AG09309 (cell line): ENCODE measurements at places on chromosomes 2 and 18.

DNA sequence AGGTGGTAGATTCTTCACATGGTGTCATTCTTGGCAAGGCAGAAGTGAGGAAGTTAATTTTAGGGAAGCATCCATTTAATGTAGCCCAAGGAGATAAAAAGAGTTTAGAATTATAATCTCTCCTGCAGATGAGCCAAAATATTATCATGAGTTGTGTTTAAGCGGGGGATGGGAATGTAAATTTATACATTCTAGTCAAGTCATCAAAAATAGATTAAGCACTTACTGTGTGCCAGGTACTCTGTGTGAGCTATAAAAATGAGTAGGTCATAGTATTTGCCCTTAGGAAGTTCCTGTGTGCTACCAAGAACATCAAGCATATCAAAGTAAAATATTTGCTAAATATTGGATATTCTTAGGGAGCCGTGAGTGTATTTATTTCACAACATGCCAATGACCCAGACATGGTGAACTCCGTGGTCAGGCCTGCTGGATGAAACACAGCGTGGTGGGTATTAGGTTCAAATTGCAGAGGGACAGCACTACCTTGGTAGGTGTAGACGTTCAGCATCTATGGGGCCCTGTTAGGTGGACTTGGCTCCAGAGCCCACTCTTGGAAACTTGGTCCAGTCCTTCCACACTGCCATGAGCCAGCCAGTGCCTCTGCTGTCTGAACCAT, 37.4 kb downstream of the MEIS1 start:
- no peak for DNase-seq

- no peak for DNase-seq
Observed at GRCh38 chr2:10339647-10340592, 37.2 kb downstream of the HPCAL1 start.

DNA sequence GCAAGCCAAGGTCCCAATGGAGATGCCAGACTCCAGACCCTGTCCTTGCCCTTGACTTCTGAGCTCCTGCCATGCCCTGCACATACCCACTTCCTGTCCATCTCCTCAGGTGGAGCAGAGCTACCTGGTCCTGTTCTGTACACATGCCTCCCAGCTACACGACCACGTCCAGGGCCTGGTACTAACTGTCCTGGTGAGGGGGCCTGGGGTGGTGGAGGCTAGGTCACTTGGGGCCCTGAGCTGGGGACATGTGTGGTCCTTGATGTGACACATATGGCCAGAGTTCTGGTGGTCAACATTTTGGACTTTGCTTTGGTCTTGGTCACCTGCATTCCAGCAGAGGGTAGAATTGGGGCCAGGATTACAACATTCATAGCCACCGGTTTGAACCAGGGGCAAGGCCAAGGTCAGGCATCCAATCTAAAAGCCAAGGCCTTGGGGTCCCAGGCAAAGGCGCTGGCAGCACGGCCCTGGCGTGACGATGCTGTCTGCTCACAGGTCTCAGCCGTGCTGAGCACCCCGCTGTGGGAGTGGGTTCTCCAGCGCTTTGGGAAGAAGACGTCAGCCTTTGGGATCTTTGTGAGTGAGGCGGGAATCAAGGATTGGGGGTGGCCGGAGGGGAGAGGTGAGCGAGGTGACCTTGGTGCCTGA, 12.6 kb downstream of the MFSD2B start:
- no peak for DNase-seq

DNA sequence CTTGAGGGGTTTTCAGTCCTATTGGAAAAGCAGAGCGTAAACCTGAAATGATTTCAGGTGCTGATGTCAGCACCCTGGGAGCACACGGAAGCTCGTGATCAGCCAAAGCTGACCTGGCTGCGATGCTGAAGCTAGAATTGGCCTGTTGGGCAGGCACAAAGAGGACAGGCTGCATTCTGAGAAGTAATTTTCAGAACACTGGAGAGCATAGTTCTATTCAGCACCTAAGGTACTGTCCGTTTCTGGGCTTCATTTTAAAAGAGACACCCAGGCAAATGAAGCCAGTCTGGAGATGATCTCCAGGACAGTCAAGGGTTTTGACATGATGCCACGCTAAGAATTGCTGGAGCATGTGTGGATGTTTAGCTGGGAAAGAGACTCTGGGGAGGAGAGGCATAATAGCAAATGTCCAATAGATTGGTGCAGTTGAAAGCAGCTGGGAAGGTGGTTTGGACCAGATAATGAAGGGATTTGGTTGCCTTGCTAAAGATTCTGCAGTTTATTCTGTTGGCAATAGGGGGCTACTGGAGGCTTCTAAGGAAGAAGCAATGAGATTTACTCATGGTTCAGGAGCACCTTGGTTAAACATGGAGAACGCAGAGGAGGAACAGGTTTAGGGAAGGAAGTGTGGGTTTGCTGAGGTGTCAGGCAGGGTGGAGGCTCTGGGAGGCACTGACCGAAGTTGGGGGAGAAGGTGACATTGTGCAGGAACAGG, 86.6 kb downstream of the ACOXL start:
- no peak for DNase-seq

DNA sequence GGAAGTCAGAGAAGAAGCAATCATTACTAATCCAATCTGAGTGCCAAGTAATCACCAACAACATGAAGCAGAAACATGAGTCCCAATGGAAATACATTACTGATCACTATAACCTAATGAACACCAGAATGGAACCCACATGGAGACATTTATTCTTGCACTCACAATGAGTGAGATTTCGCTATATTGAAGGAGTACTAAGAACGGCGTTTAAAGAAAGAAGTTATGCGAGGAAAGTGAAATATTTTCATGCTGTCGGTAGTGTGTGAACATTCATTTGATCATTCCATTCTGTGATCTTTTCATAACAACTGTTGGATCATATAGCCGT, 181.1 kb downstream of the IRS1 start:
- no peak for DNase-seq

- DNase-seq, result no peak
Observed at GRCh38 chr2:38407111-38407682, 30.1 kb upstream of the ATL2 start.

DNA sequence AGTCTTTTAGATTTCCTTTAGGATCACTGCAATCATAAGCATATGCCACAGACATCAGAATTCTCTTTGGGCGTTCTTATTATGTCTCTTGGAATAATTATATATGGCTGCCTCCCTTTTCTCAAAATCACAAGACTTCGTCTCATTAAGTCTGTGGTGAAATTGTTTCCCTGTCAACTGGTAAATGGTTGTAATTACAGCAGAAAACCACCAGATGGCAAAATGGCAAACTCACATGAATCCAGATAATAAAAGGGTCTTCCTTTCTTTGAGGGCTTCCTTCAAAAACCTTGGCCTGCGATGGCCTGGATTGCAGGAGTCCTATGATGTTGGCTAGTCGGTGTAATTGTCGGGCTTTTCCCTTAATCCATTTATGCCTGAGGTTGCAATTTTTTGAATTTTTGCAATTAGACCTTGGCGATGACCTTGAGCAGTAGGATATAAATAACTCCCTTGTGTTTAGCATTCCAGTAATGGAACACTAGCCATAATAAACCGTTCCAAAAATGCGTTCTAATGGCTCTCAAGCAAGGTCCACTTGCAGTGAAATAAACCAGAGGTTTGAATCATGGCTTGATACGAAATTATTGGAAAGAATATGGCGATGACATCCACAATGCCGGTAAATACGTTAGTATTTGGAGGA, 656.4 kb downstream of the MBD2 start:
- peak; percentile 3 for DNase-seq

DNA sequence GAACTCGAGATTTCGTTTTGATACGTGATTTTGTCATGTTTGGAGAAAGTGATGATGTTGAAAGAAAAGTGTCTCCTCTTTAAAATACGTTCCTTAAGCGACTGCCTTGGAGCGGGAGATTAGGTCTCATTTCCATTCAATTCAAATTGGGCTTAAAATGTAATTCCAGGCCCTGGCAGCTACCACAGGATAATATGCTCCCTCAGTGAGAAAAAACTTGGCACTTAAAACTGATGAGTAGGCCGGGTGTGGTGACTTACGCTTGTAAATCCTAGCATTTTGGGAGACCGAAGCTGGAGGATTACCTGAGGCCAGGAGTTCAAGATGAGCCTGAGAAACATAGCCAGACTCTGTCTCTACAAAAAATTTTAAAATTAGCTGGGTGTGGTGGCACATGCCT, 146.3 kb upstream of the L3MBTL4 start:
- no peak for DNase-seq

- no peak for DNase-seq
Observed at GRCh38 chr2:174856447-174856846, 92.2 kb upstream of the CHRNA1 start.

- no peak for DNase-seq
Observed at GRCh38 chr2:6140509-6140908, 448.3 kb downstream of the SOX11 start.

DNA sequence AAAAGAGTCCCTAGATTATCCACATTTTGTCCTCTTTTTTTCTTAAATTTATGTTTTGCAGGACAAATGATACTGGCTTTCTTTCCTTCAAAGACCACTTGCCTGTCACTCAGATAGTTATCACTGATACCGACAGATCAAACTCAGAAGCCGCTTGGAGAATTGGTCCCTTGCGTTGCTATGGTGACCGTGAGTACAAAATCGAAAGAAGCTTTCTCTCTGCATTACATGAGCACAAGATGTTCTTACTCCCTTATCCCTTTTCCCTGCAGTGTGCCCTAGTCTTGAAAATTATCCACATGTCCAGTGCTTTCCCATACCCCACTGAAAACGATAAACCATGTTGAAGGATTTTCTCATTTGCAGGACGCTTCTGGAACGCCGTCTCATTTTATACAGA, 738.5 kb downstream of the CNTNAP5 start:
- no peak for DNase-seq

GRCh38 chr2:64442801-64443429, 11.0 kb upstream of the LGALSL start:
- no peak for DNase-seq

- DNase-seq, result no peak
Observed at GRCh38 chr2:116952254-116952653, 862.2 kb upstream of the DDX18 start.

- DNase-seq, result no peak
Observed at GRCh38 chr2:117108741-117109267, 705.7 kb upstream of the DDX18 start.

DNA sequence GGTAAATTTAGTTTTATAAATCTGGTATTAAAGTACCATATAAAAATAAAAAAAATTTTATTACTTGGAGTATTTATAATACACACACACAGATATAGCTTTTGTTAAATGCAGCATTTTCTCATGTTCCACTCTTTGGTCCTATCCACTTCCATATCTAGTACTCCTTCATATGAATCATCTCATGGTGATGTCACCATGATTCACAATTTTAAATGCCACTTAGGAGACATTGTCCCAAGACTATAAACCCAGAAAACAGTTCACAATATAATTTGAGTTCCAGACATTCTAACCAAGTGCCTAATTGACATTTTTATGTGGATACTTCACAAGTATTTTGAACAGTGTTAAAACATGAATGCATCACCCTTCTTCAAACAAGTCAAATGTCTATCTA, 1398.3 kb downstream of the DSC3 start:
- DNase-seq, result peak; percentile 10

- DNase-seq, result no peak
Observed at GRCh38 chr18:79576686-79577351, 102.8 kb upstream of the CTDP1 start.

GRCh38 chr2:71892896-71893295, 254.8 kb downstream of the CYP26B1 start:
- DNase-seq, result no peak

DNA sequence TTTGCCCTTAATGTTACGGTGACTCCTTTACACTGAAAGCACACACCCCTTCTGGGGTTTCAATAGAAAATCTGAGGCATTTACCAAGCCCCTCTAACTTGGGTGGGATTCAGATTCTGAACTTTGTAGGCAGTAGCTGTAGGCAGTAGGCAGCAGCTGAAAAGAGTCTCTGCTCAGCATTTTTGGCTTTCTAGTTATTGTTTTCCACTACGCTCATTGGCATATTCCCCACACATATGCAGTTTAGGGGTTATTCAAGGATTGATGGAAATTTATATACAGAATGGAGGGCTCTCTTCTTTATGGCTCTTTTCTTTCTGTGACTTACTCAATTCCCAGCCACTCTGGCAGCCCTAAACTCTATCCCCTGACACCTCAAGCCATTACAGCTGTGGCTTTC, 232.7 kb upstream of the REV1 start:
- DNase-seq, result no peak

- DNase-seq, result no peak
Observed at GRCh38 chr2:56985609-56986008, 801.8 kb downstream of the CCDC85A start.

- DNase-seq, result no peak
Observed at GRCh38 chr2:180601016-180601415, 379.4 kb upstream of the UBE2E3 start.

DNA sequence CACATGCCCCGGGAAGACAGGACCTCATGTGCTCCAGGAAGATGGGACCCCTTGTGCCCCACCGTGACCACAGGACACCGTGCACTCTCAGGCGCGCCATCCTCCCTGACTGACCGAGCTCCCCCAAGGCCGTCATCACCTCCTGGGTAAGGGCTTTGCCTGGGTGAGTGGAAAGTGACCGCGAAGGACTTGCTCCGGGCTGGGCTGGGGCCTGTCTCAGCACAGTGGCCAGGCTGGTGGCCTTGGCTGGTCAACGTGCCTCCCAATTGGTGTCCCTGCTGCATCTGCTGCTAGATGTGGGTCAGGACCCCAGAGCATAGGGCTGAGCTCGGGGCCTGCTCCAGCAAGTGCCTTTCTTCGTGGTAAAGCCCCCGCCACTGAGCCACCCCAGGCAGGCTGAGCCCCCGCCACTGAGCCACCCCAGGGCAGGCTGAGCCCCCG, 69.7 kb upstream of the CTDP1 start:
- DNase-seq, result no peak

- DNase-seq, result no peak
Observed at GRCh38 chr2:239831861-239832489, 193.2 kb downstream of the NDUFA10 start.

DNA sequence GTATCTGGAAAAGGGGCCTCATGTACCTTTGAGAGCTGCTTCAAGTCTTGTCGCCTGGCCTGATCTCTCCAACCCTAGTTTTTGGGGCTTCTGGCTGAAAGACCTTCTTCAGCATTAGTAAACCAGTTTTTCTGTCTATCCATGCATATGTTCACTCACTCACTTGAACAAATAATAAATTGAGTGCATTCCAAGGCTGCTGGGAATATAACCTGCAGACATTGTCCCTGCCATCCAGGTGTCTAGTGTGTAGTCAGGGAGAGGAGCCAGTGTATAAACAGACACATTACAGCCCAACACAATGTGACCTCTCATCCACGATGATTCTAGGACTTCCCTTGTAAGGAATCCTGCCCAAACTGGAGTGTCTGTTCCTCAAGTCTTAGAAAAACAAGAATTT, 262.1 kb downstream of the PRKCE start:
- no peak for DNase-seq

GRCh38 chr2:5482929-5483331, 209.3 kb upstream of the SOX11 start:
- no peak for DNase-seq

GRCh38 chr2:228600265-228600664, 418.8 kb upstream of the SPHKAP start:
- DNase-seq, result peak; percentile 78

- DNase-seq, result no peak
Observed at GRCh38 chr18:76548541-76548940, 53.5 kb upstream of the ZNF516 start.
